ENCODE measurements at places on chromosomes 2 and 18.
A peak's percentile ranks its signal among the peaks of the same experiment; 100 is the strongest.

GRCh38 chr2:33145459-33145858, 198.7 kb downstream of the LTBP1 start:
- DNase-seq = no peak

DNA sequence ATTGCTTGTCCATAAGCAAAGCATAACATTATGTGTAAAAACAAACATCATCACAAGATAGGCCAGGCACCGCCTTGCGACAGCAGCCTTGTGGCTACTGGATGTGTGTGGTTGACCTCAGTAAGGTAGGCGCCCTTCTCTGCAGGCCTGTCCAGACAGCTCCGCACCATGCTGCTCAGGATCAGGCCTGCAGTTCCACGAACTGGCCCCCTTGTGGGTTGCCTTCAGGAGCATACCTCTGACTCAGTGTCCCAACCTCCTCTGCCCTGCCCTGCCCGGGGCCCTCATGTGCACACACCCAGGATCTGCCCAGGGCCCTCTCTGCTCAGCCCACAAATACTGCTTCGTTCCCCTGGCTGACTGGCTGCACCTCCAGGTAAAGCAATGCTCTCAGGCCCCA, 16.1 kb upstream of the ZNF236 start:
- DNase-seq = no peak

- DNase-seq = no peak
These were observed 63.6 kb upstream of the SH3RF3 start for GRCh38 chr2:109065391-109065734.

DNA sequence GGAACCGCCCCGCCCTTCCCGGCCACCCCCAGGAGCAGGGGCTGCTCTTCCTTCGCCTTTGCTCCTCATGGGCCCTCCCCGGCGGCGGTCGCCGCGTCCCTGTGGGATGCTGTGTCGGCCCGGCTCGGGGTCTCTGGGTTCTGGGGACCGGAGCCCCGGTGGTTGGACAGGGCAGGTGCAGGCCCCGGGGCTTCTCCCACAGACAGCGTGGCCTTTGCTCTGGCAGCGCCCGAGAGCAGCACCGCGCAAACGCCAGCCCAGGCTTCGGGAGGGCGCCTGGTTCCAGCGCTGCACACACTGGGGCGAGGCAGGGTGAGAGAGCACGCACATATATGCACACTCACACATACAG, 9.0 kb upstream of the KCNG2 start:
- no peak for DNase-seq

DNA sequence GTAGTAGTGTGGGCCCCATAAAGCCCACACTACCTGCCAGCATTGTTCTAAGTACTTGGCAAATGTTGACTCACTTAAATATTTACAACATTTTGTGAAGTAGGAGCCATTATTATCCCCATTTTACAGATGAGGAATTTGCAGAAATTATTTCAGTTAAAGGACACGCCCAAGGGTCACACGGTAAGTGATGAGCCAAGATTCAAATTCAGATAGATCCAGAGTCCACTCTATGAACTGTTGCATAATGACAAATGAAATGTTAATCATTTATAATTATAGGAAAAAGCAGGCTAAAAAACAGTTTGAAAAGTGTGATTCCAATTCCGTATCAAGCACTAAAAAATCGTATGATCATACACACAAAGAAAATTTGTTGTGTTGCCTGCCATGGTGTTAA, 108.4 kb downstream of the MDH1 start:
- DNase-seq = no peak

DNA sequence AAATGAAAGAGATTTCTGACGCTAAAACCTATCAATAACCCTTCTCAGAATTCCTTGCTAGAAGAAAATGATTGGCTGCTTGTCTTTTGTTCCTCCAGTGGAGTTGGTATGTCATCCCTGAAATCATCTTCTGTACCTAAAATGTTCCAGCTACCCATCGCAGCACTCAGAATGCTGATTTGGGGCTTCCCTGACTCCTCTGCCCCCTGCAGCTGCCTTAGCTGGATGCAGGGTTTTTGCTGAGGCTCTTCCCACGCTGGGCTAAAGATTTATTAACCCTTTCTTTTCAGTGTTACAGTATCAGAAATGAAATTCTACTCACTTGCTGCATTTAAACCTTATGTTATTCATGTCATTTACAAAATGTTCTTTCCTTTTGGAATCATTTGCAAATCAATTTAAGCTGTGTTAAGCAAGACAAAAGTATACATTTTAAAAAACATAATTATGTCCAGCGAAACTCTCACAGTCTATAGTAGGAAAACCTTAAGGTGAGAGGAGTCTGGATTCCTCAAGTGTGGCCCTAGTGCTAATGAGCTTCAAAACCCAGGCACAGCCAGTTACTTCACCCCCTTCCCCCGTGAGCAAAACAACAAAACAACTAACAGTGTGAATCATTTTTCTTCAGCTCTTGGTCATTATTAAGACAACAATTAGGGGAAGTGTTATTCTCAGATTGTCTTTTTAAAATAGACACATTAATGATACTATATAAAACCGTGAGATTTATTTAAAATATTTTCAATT, 32.8 kb downstream of the PKP4 start:
- peak; percentile 53 for DNase-seq

DNA sequence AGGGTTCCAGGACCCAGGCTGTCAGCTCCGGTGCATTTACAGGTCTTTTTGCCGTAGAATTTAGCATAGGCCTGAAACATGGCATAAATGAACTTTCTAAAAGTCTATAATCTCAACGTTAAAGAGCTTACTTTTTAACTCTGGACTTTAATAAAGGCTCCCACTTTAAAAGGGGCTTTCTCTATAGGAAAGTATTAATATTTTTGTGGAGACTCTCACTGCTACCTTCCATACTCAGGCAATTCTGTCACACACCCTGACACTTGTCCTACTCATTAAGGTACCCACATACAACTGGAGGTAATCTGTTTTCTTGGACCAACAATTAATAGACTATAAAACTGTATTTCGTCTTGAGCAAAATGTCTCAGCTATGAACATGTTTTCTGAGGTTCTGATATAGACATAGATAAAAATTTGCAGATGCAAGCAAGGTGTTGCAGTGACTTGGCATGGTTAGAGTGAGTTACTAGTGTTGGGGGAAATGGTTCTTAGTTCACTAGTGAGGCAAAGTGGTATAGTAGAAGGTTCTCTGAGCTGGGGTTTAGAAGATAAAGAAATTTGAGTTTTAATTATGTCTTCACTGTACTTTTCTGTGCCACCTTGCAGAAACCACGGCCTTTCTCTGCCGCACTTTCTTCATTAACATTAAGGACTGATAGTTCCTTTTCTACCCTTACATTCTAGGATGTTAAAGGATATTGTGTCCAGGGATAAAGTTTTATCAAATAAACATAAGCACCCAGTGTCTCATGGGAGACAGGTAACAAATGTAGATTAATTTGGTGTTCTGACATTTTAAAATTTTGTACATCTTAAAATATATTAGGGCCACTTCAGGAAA, 10.8 kb upstream of the NR4A2 start:
- no peak for DNase-seq

DNA sequence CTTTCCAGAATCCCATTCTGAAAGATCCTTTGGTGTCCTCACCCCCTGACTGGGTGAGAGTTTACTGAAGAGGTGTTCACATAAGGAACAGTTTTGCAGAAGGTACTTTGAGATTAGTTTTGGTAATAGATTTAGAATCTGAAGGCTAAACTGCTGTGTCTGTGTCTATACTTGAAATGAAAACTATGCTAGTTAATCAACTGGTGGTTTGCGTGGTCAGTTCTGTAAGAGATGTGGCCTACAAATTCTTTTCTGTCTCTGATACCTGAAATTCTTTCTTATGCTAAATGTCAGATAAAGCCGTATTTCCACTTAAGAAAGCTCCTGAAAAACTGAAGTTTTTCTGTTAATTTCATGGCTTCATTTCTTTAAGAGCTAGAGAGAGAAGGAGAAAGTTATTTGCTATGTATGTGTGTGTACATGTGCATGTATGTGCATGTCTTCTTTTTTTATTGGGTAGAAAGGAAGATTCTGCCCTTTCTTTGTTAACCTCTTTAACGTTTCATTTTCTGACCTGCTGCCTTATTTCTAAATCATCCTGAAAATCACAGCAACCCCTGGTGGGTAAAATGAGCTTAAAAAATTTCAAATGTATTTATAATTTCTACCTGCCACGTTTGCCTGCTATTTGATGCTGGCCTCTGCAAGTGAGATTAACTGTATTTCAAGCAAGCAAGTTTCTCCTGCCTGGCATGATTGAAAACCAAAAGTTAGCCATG, 552.0 kb upstream of the NRP2 start:
- no peak for DNase-seq

Measured in dermis blood vessel endothelial cell (primary cell).